ENCODE measurements at places on chromosomes 16 and 17.

DNA sequence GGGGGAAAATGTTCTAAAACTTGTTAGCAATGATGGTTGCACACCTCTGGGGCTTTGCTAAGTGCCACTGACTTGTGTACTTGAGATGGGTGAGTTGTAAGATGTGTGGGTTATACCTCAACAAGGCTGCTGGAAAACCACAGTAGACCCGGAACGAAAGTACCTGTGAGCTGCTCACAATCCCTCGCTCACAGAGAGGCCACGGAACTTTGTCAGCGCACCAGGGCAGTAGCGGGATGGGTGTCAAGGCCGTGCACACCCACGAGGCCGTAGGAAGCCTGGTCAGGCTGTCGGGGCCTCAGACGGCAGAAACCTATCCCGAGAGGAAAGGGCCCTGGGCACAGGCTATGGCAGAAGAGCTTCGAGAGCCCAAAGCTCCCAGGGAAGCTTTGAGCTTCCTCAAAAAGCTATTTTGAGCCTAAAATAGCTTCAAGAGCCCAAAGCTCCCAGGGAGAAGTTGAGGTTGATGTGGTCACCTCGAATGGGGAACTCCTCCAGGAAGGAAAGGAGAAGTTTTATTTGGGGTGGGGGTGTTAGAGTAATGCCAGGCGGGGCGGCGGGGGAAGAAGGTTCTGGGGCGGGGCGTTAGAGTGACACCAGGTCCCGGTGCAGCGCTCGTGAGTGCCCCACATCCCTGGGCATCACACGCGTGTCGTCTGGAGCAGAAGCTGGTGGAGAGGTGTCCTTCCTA, 19.0 kb downstream of the CBFA2T3 start:
- DNase-seq = no peak

- no peak for DNase-seq
Measured at GRCh38 chr16:23784811-23785447, 30.1 kb downstream of the CHP2 start.

- no peak for DNase-seq
Measured at GRCh38 chr16:63183743-63184142, 1147.5 kb upstream of the CDH8 start.

DNA sequence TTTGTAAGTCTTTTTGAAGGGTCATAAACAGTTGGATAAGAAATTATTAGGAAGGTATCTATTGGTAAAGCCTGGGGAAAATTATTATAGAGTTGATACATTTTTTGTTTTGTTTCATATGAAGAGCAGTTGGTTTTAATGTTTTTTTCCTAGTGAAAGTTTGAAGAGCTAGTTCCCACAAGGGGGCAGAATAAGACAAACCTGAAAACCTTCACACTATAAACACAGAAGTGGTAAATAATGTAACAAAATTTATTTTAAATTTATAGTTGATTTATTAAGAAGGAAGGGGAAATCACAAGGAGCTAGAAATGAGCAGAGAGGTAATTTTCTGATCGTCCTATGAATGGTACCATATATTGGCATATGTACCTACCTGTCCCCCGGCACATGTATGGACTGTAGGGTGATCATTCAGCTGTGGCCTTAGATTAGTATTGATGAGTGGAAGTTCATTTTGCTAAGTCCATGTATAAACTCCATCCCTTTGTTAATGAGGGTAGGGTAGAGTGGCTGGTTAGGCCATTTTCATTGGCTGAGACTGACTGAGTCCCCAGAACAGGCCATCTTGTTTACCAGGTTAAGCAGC, 116.3 kb downstream of the TANC2 start:
- no peak for DNase-seq

DNA sequence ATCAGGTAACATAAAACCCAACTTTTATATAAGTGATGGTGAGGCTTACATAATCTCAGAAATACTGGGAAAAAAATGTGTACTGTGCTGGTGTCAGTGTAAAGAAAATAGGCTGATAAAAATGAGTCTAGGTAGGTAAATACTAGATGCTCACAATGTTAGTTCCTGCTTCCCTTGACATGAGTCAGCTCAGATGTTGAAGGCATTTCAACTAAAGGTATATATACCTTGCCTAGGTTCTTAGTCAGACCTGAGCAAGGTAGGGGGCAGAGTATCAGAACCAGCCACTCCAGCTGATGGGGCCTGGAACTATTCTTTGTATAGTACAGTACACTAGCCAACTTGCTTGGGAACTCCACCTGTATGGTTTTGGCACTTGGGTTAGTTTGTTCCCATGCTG, 51.0 kb upstream of the CA10 start:
- no peak for DNase-seq

DNA sequence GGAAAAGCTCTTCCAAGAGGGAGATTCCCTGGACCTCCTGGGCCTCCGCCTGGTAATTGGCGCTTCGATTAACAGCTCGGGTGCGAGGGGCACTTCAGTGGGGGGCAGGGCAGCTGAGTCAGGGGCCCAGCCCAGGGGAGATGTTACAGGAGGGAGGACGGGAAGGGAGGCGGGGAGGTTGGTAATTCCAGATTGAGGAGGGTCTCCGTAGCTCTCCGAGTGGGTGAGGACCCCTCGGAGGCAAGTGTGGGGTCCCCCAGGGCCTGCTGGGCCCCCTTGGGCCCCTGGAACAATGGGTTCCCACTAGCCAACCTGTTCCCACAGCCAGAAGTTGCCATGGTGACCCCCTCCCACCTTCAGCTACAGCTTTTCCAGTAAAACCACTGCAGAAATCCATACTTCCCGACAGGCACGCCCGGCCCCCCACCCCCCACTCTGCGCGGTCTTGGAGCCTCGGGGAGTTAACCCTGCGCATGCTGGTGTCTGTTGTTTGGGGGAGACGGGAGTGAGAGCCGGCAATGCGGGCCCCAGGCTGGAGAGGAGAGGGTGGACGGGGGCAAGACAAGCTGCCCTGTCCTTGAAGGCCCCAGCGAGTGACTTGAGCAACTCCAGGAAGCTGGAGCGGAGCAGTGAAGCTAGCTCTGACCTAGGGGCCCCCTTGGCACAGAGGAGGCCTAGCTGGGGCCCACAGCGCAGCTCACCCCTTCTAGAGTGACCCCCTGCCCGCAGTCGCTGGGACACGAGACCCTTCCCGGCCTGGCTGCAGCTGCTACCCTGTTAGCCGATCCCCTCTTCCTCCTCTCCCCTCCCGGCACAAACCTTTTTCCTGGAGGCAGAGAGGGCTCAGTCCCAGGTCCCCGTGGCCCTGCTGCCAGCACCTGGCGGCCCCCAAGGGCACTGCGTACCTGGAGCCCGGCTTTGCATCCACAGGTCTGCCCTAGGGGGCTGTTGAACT, 37.8 kb downstream of the TMEM235 start:
- DNase-seq = no peak

DNA sequence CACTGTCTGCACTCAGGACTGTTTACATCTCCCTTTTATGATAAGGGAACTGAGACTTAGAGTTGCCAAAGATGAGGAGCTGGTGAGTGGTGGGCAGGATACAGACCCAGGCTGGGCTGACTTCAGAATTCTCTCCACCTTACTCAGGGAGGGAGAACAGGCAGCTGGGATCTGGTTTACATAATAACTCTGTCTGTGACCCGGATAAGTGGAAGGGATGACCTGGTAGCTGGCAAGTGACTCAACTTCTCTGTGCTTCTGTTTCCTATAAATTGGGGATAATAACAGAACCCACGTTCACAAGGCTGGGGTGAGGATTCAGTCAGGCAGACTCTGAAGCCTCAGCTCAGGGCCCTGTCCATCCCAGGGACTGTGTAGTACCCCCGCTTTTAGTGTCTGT, 2.6 kb downstream of the SNX20 start:
- no peak for DNase-seq

- DNase-seq = no peak
Measured at GRCh38 chr17:82301300-82301915, 16.0 kb downstream of the CD7 start.

- no peak for DNase-seq
Measured at GRCh38 chr16:52958951-52959350, 93.7 kb downstream of the CHD9NB start.
